ENCODE measurements at places on chromosomes 3 and 15. TPM values are rescaled to one million over a fixed set of nuclear protein-coding genes. Genes with fewer than 3 reads are reported as not detected.

- DNase-seq, result no peak
Measured at GRCh38 chr3:189512039-189512438, 119.2 kb upstream of the TP63 start.

DNA sequence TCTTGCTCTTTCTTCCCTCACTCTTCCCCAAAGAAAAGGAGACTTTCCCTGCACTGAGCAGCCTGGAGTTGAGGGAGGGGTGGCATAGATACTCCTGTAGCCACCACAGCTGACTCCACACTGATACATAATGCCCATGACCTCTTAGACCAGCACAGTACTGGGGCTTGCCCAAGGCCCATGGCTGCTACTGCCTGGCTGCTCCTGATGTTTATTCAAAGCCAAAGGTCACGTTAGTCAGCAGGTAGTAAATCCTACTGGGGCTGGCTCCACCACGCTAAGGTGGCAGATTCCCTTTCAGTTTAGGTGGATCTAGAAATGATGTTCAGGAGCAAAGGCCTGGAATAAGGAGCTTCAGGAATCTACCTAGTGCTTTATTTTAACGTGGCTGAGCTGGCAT is 212.7 kb downstream of the C3orf38 start:
- no peak for DNase-seq

DNA sequence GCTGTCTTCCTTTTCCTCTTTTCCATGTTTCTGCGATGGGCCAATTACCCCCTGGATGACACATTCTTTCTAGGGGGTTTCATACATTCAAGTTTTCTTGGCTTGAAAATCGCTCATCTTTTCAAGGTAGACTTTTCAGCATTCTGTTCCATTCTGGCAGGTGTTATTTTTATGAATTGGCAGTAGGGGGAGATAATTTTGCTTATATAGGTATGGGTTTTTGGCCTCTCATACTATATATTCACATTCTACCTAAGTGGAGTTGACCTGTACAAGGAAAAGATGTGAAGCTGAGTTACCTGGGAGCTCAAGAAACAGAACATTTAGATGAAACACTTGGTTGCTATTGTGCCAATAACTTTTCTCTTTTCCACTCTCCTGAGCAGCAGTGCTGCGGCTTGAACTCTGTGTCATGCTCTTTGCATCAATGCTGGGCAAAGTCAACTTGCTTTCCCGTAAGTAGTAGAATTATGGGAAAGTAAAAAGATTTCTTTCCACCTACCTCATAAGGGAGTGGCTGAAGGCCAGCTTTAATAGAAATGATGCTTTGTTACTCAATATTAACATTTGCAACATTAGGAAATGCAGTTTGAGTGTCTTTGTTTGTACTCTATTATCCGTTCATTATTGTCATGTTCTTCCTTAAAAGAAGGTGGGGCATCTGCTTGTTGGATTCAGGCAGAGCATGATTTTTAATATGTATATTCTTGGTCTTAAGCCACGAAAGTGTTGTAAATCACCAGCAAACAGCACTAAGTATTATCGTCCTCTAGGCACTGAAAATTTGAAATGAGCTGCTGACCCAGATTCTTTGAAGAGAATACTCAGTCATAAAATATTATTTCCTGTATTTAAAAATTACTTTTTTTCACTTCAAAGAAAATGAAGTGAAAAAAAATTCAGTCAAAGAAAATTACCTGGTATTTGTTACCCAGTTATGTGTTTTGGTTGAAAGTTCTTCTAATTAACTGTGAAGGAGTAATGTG is 27.7 kb upstream of the MFSD1 start:
- peak; percentile 79 for DNase-seq

GRCh38 chr3:140724856-140725812 is 47.3 kb downstream of the TRIM42 start:
- DNase-seq, result no peak

DNA sequence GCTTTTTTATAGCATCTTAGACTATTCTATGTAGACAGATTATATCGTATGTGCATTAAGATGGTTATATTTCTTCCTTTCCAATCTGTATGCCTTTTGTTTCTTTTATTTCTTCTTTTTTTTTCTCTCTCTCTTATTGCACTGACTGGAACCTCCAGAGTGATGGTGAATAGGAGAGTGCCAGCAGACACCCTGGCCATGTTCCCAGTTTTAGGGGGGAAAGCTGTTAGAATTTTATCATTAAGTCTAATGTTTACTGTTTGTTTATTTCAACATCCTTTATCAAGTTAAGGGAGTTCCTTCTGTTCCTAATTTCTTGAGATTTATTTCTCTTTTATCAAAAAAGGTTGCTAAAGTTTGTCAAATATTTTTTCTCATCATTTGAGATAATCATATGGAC is 116.6 kb upstream of the LRTM1 start:
- DNase-seq, result no peak

DNA sequence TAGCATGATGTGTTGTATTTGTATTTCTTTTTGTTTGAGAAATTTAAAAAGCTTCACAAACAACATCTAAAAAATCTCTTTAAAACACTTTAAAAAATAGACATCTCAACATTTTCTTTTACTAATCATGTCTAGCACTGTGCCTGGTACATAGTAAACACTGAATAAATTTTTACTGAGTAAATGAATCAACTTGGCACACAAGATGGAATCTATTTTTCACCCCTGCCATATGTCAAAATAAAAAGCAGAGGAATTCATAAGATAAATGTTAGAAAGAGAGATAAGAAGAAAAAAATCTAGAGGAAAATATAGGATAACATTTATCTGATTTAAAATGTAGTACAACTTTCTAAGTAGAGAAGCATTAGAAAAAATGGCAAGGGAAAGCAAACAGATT is 8.6 kb upstream of the GOLIM4 start:
- DNase-seq, result no peak

DNA sequence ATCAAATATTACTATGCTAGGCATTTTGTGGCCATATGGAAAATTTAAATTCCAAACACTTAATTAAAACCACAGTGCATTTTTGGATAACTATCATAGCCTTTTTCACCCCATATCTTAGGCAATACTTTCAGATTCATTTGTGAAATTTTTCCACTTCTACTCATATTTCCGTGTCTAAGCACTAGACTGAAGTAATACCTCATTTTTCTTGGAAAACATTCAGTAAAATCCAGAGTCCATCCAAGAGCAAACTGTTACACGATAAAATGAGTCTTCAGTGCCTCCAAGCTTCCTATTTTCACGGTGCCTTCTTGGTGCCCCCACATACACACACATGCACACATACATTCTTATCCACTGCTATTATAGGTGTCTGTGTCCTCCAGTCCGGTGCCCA is 845.9 kb downstream of the TBL1XR1 start:
- peak; percentile 29 for DNase-seq

DNA sequence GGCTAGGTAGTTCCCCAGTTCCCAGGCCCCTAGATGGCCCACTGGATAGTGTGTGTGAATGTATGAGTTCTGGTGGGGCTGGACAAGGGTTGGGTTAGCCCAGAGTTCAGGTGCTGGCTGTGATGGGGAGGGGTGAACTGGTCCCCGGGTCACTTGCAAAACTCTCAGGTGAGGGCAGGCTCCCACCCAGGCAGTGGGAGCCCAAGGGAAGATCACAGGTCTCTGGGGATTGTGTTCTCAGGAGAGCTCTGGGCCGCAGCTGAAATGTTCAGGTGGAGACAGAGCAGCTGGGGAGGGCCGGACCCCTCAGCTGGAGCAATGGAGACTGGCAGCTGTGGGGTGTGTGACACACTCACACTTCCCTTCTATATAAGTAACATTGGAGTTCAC is 12.8 kb upstream of the FAM98B start:
- DNase-seq, result no peak

GRCh38 chr15:78455749-78456148 is 17.7 kb downstream of the IREB2 start:
- no peak for DNase-seq

DNA sequence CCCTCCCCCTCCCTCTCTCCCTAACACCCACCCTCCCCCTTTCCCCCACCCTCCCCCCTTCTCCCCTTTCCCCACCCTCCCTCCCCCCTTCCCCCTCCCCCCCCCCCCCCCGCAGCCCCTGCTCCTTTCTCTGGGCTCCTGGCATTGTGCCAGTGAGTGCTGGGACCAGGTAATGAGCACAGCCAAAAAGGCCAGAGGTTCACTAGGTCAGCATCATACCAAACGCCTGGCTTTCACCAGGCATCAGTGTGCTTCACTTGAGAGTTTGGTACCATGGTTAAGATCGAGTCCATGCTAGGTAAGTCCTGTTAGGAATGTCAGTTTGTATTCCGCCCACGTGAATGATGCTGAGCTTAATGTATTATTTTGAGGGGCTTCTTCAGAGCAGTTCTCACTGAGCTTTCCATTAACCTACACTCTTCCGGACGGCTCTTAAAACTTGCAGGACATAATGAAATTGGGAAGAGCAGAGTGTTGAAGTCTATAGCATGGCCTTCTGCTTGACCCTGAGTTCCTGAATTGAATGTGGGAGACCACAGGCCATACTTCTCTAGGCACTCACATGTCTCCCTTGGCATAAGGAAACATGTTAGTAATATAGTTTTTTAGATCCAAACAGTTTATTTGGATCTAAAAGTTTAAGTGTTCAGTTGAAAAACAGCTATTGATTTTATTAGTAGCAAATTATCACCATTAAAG is 45.6 kb downstream of the SENP2 start:
- no peak for DNase-seq

- DNase-seq, result no peak
Measured at GRCh38 chr3:31555204-31555603, 22.5 kb downstream of the STT3B start.

DNA sequence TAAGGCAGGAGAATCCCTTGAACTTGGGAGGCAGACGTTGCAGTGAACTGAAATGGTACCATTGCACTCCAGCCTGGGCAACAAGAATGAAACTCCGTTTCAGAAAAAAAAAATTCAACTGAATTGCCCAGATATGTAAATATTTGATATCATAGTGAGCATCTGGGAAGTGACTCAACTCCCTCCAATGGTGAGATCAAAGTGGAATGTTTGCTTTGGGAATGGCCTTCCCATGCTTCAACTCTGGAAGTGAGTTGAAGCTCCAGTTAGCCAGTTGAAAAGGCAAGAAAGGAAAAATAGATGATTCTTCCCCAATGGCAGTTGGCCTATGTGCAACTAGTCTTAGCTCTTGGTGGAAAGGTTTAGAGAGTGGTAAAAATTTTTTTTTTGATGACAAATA is 131.6 kb upstream of the CMC1 start:
- DNase-seq, result peak; percentile 0

- peak; percentile 75 for DNase-seq
Measured at GRCh38 chr3:188230962-188231361, 77.0 kb downstream of the LPP start.

- DNase-seq, result no peak
Measured at GRCh38 chr3:188505151-188505550, 351.2 kb downstream of the LPP start.

GRCh38 chr15:37134244-37134643 is 33.9 kb upstream of the MEIS2 start:
- no peak for DNase-seq

GRCh38 chr15:33490703-33491102 is 179.9 kb downstream of the RYR3 start:
- no peak for DNase-seq

DNA sequence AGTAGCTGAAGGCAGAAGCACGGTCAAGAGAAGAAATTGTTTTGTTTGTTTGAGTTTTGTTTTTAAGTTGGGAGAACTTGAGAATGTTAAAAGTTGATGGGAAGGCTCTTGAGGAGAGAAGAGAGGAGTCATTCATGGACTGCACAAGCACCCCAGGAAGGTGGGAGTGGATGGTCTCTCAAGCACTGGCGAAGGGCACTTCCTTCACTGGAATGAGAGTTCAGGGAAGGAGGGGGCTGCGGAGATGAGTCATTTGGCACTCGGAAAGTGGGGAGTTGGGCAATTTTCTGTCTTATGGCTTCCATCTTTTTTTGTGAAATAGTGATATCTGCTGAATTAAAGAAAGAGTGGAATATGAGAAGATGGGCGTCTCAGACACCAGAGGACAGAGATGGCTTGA is 66.0 kb downstream of the ATP13A4 start:
- no peak for DNase-seq

DNA sequence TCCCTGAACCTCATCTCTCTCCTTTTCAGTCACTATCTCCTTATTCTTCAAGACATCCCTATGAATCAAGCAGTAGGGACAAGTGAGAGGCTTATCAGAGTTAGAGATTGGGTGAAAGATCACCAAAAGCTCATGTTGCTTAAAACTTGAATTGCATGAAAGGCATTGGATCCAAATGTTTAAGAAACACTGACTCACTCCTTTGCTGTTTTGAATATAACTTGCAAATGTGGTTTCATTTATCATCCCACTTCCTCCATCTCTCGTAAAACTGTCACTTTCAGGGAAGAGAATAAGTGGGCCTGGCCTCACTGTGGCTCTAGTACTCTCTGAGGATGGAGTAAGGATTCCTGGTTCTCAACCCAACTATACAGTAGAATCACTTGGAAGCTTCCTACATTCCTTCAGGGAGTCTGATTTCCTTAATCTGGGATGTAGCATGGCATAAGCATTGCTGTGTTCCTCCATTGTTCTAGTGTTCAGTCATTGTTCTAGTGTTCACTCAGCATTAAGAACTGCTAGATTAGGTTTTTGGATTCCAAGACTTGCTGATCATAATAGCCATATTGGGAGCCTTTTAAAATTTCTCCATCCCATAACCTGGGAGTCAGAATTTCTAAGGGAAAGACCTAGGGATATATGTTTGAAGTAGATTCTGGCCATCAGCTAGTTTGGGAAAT is 171.8 kb downstream of the TMEM108 start:
- peak; percentile 27 for DNase-seq

DNA sequence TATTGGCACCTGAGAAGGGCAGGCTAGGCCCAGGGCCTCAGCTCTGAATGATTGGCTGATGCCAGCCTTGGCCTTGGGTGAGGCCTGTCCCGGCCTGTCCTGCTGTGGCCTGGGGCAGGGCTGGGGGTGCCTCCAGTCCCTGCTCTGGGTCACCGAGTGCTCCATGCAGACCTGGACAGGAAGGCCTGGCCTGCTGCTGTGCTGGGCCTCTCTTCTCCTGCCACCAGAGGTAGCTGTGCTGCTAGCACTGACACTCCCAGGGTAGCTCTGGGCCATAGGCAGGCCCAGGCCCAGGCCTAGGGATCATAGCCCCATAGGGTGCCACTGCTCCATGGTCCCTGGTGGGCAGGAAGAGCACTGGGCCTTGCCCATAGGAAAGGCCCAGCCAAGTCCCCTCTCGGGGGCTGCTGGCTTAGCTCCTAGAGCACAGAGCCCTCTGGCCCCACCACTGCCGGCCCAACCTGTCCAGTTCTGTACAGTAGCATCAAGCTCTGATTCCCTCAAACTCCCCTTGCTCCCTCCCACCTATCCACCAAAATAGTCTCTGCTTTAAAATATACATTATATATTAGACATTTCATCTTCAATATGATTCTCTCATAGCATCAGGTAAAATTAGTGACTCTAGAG is 18.2 kb downstream of the ABTB1 start:
- peak; percentile 70 for DNase-seq

The DUOX2 gene
- total RNA-seq, result not detected

The SHF gene
- 1.8 TPM for total RNA-seq

The LRRC31 gene
- total RNA-seq, result not detected

The C3orf22 gene
- total RNA-seq, result not detected

The ADAMTS7 gene
- total RNA-seq, result 0.83 TPM

The IP6K1 gene
- total RNA-seq, result 28.7 TPM

The MFAP1 gene
- total RNA-seq, result 28.5 TPM

The GOLGA6L4 gene
- 0.83 TPM for total RNA-seq

The HDDC3 gene
- total RNA-seq, result 7.2 TPM

The P3H2 gene
- total RNA-seq, result 74.4 TPM

The BFSP2 gene
- not detected for total RNA-seq

The CLDN16 gene
- under 0.01 TPM for total RNA-seq

The RASA2 gene
- total RNA-seq, result 22.5 TPM

Measured in IMR-90 (cell line).